SHP77 treated with DMSO at 0.1 percent for 48 hours (cell line): ENCODE measurements at places on chromosomes 3 and 15.

GRCh38 chr3:71725271-71725991, at the start of gene EIF4E3:
Gene EIF4E3, minus strand, starts transcription at chr3:71725402. Its CDS starts 35 bp downstream, at chr3:71725367.
- DNase-seq, result no peak

DNA sequence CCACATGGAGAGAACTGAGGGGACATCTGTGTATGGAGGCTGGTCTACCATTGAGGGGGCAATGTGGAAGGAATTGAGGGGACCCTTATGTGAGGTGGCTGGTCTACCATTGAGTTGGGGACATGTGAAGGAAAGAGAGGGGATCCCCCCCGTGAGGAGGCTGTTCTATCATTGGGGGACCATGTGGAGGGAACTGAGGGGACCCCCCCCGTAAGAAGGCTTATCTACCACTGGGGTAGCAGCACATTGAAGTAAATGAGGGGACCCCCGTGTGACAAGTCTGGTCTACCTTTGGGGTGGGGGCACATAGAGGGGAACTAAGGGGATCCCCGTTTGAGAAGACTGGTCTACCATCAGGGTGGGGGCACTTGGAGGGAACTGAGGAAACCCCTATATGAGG, 158.0 kb downstream of the FBLN2 start:
- no peak for DNase-seq

- no peak for DNase-seq
These were observed 23.5 kb upstream of the STIMATE start for GRCh38 chr3:52920841-52921240.

GRCh38 chr15:27218426-27218825, 247.4 kb downstream of the GABRG3 start:
- no peak for DNase-seq

DNA sequence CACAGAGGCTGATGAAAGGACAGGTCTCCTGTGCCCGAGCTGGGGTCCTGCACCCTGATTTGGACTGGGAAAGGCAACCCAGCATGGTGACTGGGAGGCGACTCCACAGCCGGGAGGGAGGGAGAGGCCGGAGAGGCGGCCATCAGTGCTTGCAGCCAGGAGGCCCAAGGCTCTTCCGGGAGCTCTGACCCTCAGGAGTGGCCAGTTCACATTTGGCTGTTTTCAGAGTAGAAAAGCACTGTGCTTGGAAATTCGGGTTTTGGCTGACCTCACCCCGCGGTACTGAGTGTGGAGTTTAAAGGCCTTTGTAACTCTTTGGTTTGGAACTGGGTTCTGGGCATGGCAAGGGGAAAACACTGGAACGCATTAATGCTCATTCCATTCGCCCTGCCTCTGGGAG, 31.9 kb downstream of the SMAD6 start:
- no peak for DNase-seq

DNA sequence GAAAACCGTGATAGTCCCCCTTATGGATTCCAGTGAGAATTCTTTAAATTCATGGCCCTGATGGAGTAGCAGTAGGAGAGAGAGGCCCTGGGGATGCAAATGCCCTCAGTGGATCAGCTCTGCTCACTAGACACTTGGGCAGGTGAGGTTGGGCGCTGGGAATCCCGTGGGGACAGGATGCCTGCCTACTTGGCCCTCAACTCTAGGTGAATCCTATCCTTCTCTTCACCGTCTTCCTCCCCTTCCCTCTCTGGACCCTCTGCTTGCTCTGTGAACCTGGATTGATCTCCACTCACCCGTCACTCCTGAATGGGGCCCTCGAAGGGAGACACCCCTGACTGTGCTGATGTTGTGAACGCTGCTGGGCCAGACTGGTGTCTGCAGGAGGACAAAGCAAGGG, 77.4 kb downstream of the SEC22A start:
- no peak for DNase-seq

GRCh38 chr3:5201536-5201935, 14.0 kb downstream of the EDEM1 start:
- DNase-seq, result no peak

- DNase-seq, result no peak
These were observed 140.9 kb downstream of the RPLP1 start for GRCh38 chr15:69593488-69593887.

DNA sequence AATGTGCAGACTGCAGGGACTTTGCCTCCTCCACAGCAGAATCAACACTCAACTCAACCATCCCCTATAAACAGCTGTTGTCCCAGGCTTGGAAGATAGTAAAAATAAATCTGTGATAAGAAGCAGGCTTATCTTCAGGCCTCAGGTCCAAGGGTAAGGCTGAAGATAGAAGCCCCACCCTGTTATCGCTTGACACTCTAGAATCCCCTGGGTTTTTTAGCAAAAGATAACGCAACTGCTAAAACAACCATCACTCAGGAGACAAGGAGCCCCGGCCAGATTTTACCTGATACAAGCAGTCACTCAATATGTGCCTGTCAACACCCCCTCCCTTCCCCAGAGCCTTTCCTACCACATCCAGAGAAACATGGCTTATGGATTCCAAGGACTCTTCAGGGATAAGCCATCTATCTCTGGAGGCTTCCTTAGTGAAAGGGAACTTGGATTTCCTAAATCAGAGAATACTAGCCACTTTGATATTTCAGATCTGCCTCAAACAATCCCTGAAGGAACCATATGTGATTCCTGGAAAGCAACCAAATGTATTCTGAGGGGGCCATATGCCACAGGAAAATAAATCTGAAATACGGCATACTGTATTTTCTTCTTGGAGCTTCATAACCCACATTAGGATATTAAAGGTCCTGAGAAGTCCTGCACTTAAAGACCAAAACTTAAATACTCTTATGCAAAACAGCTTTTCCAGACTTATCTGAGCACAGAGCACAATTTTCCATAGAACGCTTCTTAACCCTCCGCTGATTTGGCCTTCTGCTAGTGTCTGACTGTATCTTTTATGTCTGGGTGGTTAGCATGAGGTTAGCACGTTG, 60.4 kb downstream of the LYZL4 start:
- DNase-seq, result no peak

GRCh38 chr15:46296797-46297196, 662.0 kb downstream of the SQOR start:
- no peak for DNase-seq

DNA sequence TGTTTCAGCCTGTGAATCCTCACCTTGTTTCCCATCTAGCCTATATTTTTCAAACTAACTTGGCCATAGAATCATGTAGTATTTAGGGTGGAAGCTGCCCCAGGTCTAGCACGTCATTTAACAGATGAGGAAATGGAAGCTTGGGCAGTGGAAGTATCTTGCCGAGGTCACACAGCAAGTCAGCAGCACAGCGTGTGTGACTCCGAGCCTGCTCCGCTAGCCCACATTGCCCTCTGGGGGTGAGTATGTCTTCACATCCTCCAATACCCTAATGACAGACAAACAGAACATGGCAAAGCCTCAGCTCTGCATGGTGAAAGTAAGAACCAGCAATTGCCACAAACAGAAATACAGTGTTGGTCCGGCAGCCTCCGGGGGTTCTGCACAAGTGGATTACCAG, 2.2 kb upstream of the CCR5 start:
- no peak for DNase-seq
